NCI-H526 (cell line): ENCODE measurements at places on chromosomes 16 and 17.

DNA sequence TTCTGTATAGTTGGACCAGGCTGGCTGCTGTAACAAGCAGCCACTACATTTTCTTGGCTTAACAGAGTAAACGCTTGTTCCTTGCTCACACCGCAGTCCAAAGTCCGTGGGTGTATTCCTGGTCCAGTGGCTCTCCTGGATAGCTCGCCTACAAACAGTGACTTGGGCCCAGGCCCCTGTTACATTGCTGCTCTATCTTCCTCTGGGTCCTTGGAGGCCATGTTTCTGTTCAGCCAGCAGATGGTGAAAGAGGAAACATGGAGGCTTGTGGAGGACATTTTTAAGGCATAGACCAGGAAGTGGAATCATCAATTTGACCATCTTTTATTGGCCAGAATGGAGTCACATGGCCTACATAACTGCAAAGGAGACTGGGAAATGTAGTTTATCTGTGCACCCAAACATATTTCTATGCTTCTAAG lies 55.1 kb downstream of the ATP2C2 start:
- peak; percentile 12 for DNase-seq

- peak; percentile 92 for DNase-seq
These were observed 16.6 kb upstream of the DLX4 start for GRCh38 chr17:49952209-49952911.

- DNase-seq, result no peak
These were observed 123.4 kb downstream of the DYNLRB2 start for GRCh38 chr16:80664226-80664625.

DNA sequence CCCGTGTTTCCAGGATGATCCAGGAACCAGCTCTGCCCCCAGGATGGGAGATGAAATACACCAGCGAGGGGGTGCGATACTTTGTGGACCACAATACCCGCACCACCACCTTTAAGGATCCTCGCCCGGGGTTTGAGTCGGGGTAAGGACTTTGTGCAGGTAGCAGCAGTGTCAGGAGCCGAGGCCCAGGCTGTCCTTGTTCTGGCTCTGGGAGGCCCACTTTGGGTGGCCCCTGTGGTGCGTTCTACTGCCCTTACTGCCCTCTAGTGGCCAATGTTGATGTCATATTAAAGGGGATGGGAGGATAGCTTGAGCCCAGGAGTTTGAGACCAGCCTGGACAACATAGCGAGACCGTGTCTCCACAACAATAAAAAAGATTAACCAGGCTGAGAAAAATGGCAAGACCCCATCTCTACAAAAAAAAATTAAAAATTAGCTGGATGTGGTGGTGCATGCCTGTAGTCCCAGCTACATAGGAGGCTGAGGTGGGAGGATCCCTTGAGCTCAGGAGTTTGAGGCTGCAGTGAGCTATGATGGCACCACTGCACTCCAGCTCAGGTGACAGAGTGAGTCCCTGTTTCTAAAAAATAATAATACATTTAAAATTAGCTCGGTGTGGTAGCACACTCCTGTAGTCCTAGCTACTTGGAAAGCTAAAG lies 20.9 kb upstream of the CLEC18A start:
- DNase-seq, result peak; percentile 63

- DNase-seq, result no peak
These were observed 93.3 kb downstream of the CMIP start for GRCh38 chr16:81537721-81538561.

- no peak for DNase-seq
These were observed 13.2 kb upstream of the ASGR1 start for GRCh38 chr17:7192271-7192937.

GRCh38 chr16:7744546-7745264 lies 412.1 kb downstream of the RBFOX1 start:
- no peak for DNase-seq

- DNase-seq, result no peak
These were observed 276.7 kb downstream of the C16orf95 start for GRCh38 chr16:87040169-87041117.

- no peak for DNase-seq
These were observed 17.6 kb upstream of the MAF start for GRCh38 chr16:79618041-79618691.

DNA sequence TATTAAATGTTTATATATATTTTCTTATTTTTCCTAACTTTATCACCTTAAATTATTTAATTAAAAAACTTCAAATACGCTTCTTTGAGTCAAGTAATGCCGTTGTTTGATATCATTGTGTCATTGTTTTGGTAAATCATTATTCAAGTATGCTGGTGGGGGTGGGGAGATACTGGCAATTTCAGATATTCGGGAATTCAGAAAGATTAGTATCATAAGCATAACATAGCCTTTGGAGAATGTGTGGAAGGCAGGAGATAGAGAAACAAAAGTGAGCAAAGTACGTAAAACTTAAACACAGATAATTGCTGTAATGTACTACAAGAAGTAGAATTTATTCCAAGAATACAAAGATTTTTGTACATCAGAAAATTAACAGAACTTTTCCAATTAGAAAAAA lies 49.8 kb downstream of the TANC2 start:
- no peak for DNase-seq

DNA sequence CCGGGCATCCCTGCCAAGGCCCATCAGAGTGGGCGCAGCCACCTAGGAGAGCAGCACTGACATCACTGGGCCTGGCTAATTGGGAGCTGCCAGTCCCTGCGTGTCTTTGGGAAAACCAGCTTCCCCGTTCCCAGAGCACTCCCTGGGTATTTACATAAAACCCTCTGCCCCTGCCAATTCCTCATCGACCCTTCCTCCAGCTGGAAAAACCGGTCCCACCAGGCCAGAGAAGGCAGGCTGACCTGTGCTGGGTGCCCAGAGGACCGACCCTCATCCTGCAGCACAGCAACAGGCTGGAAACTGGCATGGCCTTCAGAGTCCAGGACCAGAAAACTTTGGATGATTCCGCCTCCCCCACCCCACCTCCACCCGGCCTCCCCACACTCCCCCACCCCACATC lies 8.2 kb upstream of the FOXN1 start:
- DNase-seq, result peak; percentile 82

DNA sequence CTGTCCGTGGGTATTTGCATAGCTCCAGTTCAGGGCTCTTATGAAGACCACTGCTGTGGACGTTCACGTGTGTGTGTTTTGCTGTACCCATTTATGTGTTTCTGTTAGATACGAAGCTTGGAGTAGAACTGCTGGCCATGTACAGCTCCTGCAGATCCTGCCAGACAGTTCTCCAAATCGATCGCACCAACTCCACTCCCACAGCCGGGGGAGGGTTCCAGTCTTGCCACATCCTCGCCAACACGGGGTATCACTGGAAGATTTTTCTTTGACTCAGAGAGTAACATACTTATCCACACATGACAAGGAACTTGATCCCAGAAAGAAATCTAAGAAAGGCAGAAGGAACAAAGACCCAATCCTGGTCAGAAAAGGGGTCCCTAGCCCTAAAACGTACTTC lies 37.4 kb downstream of the TMEM186 start:
- no peak for DNase-seq

GRCh38 chr17:38914741-38915638 lies 10.4 kb upstream of the LASP1NB start:
- no peak for DNase-seq

DNA sequence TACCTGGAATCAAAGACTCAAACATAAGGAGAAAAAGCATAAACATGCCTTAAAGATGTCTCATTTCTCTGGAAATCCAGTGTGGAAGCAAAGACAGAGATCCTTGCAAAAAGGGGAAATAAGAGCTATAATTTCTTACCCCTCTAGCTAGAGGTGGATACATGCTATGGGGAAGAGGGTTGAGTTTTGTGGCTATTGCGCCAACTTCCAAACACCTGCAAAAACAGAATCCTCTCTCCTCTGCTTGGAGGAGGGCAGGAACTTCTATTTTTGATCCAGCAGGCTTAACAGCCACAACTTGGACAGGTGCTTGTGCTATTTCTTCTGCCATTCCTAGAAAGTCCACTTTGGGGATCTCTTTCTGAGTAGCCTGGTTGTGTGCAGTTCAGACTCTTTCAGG lies 21.5 kb upstream of the NUDT7 start:
- DNase-seq, result no peak

- DNase-seq, result no peak
These were observed 490.8 kb downstream of the MAF start for GRCh38 chr16:79109771-79110170.

GRCh38 chr17:75521290-75521689 lies 4.2 kb upstream of the LLGL2 start:
- no peak for DNase-seq

DNA sequence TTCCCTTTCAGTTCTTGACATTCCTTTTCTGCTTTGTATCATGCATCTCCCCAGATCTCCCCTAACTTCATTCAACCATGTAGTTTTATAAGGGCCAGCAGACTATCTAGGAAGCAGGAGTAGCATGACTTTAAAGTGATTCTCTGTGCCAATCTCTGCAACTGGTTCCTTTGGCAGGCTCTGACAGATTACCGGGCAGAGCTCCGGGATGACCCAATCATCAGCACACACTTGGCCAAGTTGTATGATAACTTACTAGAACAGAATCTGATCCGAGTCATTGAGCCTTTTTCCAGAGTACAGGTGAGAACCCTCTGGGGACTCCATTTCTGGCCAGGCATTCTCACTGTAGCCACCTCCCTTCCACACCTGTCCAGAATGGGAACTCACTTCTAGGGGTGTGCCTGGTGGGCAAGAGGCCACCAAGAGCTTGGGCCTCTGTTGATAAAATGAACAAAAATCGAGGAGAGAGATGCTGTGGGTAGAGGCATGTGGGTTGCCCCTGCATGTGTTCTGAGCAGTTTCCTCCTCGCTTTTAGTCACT lies 7.6 kb upstream of the CDK5R1 start:
- DNase-seq, result no peak

DNA sequence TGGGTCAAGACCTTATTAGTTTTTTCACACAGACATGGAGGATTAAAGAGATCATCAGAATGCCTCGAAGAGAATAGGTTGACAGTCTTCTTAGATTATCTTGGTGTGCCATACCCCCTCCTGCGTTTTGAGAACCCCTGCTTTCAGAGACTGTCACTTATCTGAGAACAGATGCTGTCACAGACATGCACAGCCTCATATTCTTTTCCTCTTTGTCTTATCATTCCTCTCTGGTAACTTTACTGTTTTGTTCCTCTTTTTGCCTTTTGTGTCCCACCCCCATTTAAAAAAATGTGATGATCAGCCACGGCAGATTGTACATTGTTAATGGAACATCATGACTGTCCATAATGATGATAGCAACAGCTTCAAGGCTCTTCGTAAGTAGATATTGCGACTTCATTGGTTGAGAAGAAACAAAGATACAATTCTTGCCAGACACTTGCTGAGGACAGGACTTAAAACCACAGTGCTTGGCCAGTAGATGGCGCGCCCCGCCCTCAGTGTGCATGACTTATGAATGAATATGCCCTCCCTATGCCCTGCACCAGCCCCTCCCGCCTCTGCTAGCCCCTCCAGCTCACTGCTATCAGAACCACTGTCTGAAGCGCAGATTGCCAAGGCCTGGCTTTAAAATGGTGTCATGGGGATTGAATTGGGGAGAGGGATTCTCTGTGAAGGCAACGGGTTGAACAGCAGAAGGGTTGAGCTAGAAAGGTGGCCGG lies 2.6 kb upstream of the PITPNC1 start:
- DNase-seq, result peak; percentile 79

- DNase-seq, result no peak
These were observed 77.2 kb upstream of the TBX2 start for GRCh38 chr17:61322325-61323002.

DNA sequence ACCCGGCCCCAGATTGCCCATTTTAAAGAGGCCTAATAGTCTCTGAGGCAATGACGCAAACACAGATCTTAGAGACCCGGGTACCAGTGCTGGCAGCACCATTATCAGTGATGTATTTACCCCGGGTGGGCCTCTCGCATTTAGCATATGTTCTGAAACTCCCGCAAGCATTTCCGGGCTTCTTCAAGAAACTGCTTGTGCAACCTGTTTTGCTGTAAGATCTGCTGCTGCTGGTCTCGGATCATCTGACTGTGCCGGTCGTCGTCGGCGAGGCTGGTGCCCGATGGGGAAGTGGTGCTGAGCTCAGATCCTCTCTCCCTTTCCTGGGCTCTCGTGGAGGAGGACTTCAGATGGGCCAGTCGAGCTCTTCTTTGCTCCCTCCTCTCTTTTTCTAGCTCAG lies 12.5 kb downstream of the CEP295NL start:
- DNase-seq, result no peak

GRCh38 chr17:2950846-2951245 lies 112.6 kb downstream of the OR1D5 start:
- no peak for DNase-seq

GRCh38 chr17:38925263-38925995 lies at the start of gene LASP1NB:
Gene LASP1NB, plus strand, starts transcription at chr17:38925614.
- no peak for DNase-seq

DNA sequence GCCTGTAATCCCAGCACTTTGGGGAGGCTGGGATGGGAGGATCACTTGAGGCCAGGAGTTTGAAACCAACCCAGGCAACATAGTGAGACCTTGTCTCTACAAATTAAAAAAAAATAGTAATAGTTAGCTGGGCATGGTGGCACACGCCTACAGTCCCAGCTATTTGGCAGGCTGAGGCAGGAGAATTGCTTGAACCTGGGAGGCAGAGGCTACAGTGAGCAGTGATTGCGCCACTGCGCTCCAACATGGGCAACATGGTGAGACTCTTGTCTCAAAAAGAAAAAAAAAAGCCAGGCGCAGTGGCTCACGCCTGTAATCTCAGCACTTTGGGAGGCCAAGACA lies 56.9 kb upstream of the MRTFB start:
- DNase-seq, result no peak

DNA sequence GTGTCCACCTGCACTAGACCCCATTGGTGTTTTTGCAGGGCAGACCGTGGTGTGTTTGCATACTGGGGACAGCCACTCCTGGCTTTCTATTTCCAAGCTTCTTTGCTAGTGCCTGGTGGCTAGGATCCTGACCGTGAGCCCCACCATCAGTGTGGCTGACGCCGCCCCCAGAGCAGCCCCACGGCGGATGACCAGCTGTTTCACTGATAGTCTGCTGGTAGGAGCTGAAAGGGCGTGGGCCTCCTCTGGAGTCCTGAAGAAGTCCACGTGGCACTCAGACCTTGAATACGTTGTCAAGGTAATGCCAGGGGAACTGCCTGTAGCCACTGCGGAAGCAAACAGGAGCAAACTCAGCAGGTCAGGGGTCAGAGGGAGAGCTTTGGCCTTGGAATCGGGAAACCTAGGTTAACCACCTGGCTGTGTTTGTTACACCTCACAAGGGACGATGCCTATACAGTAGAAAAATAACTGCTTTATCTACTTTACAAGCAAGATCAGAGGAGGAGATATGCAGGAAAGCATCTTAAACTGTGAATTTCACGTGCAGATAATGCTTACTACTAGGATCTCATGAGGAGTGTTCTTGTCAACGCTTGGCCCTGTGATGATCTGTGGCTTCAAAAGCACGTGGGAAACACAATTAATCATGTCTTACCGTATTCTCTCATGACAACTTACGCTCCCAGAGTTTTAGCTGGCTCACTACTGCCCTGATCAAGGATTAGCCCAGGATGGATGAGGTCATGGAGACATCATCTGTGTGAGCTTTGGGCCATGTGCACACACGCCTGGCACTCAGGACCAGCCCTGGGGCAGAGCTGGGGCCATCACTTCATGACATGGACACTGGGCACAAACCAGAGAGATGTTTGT lies 30.3 kb downstream of the ALDH3A2 start:
- DNase-seq, result no peak

- DNase-seq, result peak; percentile 44
These were observed 9.5 kb downstream of the ACSF3 start for GRCh38 chr16:89103156-89103555.
